ENCODE measurements at places on chromosomes 12 and 14.

GRCh38 chr12:57110104-57111030 lies 795 bp downstream of the STAT6 start:
- DNase-seq, result peak; percentile 73

DNA sequence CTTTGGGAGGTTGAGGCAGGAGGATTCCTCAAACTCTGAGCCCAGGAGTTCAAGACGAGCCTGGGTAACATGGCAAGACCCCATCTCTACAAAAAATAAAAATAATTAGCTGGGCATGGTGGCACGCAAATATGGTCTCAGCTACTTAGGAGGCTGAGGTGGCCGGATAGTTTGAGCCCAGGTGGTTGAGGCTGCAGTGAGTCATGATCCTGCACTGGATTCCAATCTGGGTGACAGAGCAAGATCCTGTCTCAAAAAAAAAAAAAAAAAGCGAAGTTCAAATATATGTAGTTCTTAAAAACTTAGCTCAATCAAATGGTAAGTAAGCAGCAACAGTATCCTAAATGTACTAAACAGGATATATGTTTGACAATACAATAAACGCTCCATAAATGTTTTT lies 85.5 kb upstream of the SSTR1 start:
- no peak for DNase-seq

GRCh38 chr12:98471085-98471484 lies 44.3 kb upstream of the TMPO start:
- DNase-seq, result no peak

DNA sequence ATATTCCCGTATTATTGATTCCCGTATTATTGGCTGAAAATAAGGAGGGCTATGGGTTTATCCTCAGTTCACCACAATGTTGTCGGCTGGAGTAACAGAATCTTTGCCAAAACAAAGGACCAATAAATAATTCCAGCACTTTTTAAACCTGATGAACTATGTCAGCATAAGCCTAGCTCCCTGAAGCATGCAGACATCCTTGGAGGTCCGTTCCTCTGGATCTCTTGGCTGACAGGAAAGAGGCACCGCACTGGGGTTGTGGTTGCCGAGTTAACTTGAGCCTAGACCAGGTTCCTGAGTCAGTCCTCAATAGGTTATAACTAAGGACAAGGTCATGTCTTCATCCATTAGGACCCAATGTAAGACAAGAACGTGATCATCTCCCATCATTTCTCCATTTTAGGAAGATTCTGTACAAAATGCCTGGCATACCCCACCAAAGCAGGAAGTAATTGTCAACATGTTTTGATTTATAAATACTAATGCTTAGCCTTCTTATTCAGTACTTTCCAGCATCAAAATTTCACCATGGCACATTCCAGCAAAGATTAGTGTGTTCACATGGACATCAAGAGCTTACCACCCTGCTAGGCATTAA lies 36.6 kb downstream of the NID2 start:
- no peak for DNase-seq

- DNase-seq, result no peak
Observed at GRCh38 chr12:98578392-98578791, 15.1 kb upstream of the SLC25A3 start.

DNA sequence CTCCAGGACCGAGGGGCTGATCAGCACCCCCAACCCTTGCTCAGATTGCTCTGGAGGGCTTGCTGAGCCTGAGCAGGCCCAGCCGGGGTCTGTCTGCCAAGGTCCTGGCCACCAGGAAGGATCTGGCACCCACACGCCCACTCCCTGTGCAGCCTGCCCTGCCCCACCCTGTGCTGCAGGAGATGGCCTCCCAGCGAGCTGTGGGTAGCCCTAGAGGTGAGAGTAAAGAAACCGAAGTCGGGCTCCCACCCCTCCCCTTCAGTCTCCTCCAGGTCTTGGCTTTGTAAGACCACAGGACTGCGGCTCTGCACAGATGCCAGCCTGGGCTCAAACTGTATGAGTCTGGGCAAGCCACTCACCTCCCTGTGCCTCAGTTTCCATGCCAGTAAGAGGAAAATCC lies 307.8 kb downstream of the BCL11B start:
- DNase-seq, result no peak
